ENCODE measurements at places on chromosomes 6 and 20.

- no peak for DNase-seq
Measured at GRCh38 chr6:96777113-96777512, 60.2 kb downstream of the GPR63 start.

DNA sequence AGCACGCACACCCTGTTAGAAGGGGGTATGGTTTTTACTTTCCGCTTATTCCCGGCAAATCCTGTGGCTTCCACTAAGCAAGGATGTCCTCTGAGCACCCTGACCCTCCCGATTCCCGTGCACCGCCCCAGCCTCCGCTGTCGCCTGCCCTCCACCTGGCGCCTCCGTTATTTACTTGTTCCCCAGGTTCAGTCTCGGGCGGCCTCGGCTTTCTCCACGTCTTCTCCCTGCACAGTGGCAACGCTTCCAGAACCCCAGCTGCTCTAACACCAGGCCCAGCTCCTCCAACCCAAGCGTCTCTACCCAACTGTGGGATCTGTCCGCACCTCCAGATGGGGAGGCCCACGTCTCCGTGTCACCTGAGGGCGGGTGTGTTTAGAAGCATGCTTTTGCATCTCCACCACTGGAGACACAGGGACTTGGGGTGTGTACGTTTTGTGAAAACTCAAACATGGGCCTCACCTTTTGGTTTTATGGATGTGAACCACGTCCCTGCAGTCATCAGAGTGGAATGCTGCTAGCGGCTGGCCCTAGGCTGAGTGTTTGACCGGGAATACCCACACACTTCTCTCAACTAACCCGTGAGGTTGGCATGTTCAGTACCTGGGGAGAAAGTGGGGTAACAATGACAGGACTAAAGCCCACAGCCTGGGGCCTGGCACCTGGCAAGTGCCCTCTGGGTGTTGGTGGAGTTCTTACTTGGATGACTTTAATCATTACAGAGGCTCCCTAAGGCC lies 79.9 kb downstream of the THBS2 start:
- DNase-seq: no peak

DNA sequence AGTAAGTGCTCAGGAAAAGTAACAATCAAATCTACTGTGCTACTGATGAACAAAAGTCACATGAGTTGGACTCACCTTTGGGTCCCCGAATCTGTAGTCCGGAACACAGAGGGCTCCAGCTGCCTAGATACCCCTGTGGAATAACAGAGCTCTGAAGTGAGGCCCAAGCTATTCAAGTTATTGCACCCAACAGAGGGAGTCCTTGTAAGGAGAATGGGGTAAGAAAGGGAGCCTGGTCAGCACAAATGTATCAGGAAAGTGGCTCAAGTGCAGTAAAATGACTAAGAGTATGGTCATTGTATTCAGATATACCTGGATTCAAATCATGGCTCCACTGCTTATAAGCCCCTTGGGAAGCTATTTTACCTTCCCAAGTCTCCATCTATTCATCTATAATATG lies 20.9 kb downstream of the EDN1 start:
- no peak for DNase-seq

DNA sequence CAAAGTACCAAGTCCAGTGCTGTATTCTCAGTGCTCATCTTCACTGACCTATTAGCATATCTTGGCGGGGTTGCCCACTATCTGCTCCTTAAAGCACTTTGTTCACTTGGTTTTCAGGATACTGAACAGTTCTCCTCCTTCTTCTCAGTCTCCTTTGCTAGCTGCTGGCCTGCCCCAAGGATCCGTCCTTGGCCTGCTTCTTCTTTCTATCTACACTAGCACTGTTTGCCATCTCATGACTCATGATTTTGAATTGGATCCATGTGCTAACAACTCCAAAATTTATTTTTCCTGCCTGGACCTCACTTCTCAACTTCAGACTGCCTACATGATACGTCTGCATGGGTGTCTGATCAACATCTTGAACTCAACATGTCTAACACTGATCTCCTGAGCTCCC lies 15.5 kb downstream of the TPD52L1 start:
- DNase-seq: no peak

- no peak for DNase-seq
Measured at GRCh38 chr6:15351631-15352030, 105.8 kb downstream of the JARID2 start.

DNA sequence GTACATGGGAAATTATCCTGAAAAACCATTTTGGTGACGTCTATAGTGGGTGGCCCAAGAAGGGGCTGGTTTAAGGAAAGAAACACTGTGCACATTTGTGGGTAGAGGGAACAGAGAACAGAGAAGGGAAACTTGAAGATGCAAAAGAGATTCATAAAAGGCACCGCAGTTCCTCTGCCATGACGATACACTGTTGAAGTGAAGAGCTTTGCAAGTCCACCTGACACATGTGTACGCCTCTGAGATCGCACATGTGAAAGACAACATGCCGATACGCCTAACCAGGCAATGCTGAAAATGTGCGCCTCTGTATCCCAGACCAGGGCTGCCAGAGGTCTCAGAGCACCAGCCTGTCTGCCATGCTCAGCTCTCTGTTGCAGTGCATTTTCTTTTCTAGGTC lies 180.9 kb downstream of the KIF16B start:
- no peak for DNase-seq

DNA sequence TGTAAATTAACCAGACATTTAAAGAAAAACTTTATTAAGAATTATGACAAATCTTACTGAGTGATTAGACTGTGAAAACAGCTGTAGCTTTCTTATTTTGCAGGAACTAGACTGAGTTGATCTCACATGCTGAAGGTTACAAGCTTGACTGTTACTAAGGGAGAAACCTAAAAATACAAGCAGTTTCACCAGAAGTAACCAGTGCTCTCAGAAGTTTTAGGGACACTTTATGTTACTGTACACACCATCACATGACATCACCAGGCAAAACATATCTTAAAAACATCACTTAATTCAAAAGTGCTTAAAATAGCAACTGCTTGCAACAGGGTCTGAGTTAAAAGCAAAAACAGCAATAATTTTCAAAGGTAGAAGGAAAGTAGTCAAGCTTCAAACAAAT lies 5.4 kb downstream of the FBXO30 start:
- no peak for DNase-seq

DNA sequence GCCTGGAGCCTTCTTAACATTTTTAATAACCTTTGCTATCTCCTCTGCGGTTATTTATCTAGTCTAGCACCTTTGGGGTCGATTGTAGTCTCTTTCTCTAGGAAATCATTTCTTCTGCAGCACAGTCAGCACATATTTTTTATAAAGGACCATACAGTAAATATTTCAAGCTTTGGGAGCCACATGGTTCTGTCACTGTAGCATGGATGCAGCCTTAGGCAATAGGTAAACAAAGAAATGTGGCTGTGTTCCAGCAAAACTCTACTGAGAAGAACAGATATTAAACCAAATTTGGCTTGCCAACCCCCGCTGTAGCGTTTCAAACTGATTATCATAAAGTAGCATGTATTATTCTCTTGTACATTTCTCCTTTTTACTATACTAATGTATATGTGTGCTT lies 95.7 kb downstream of the SLC23A2 start:
- no peak for DNase-seq

Measured in anterior cingulate cortex (tissue), 58 donors.